Muscle of arm (tissue), 14 donors: ENCODE measurements at places on chromosomes 5 and 9.

GRCh38 chr9:136023410-136024225 is 62.4 kb upstream of the UBAC1 start:
- DNase-seq: no peak

- DNase-seq: no peak
Measured at GRCh38 chr9:74610523-74611061, 113.5 kb downstream of the RORB start.

DNA sequence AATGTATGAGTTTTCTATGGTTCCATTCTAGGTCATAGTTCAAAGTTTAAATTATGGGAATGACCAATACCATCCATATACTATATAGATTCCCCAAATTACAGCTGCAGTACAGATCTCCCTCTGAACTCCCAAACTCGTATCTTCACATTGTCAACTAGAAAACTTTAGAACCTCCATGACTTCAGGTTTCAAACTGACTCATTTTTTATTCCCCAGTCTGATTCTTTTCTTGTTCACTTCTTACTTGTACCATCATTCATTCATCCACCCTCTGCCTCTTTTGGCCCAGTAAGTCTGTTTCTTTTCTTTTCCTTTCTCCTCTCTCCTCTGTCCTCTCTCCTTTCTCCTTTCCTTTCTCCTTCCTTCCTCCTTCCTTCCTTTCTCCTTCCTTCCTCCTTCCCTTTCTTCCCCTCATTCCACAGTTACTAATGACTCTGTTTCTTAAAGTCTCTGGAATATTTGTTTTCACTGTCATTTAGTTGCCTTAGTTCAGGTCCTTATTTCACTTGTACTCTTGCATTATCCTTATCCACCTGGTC is 30.5 kb downstream of the RAD23B start:
- no peak for DNase-seq

- DNase-seq: no peak
Measured at GRCh38 chr9:132896906-132897305, 18.2 kb downstream of the SPACA9 start.

DNA sequence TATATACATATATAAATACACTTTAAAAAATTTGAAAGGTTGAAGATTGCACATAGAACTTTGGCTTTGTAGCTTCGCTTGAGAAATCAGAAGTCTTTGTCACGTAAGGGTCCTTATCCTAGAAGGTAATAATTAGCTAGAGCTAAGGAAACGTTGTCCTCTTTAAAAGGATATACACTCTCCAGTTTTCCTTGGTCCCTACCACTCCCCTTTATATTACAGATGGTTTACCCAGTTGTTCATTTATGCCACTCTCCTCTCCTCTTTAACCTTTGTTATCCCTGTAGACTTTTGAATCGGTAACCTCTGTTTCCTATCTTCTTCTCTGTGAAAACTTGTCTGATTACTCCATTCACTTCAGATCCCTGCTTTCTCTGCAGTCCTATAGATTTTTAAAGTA is 1101.0 kb upstream of the SEMA6A start:
- no peak for DNase-seq

GRCh38 chr5:74391410-74391809 is 249.1 kb downstream of the ENC1 start:
- DNase-seq: no peak

GRCh38 chr5:80977764-80978163 is 17.6 kb downstream of the RASGRF2 start:
- DNase-seq: no peak
